Activated naive CD4-positive, alpha-beta T cell treated with anti-CD3 and anti-CD28 coated beads, Interleukin-2, amount 50 U/mL, for 72 hours (primary cell): ENCODE measurements at places on chromosomes 11 and 22. TPM values are rescaled to one million over a fixed set of nuclear protein-coding genes. Genes with fewer than 3 reads are reported as not detected.

GRCh38 chr11:47714554-47715081 lies 551 bp downstream of the AGBL2 start:
- no peak for DNase-seq

- DNase-seq, result no peak
Observed at GRCh38 chr11:63488789-63489188, 2.2 kb downstream of the PLAAT5 start.

DNA sequence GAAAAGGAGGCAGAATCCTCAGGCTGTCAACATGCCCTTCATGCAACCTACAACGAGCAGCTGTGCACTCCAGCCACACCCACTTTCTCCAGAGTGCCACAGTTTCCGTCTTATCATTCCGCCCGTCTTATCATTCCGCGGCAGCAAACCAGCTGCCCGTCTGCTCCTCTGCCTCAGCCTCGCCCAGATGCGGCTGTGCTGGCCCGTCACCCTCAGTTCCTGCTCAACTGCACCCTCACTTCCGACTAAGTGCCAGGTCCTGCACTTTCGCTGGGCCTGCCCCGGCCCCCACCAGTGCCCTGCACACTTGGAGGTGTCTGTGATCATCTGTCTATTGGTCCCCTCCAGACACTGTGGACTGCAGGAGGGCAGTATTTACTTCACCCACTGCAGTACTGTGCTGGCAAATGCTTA lies 43.7 kb downstream of the MICAL3 start:
- DNase-seq, result no peak

DNA sequence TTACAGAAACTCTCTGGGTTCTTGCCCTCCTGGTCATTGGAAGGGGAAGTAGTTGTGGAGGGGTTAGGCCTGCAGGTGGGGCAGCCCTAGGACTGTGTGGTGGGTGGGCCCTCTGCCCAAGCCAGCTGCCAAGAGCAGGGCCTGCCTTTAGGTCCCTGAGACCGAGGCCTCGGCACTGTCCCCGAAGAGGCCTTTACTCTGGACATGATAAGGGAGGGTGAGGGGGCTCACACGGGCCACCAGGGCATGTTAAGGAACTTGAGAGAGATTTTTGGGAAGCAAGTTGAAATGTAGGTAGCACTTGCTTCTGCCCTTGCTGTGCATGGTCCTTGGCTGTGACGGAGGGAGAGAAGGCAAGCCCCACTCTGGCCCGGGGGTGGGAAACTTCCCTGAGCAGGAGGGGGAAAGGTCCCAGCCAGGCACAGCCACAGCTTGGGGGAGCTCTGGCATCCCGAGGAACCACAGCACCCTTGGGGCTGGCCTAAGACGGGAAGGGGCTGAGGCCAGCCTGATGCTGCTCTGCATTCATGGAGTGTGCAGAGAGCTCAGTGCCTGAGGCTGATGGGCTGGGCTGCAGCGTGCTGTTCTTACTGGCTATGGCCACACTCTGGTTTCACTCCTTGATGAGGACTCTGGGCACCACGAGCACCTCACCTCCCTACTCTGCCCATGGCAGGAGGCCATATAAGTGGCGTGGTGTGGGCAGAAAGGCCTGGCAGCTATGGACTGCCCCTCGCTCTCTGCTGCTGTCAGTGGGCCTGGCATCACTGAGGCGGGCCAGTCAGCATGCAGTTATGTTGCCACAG lies 7.8 kb upstream of the RANBP1 start:
- DNase-seq, result no peak

GRCh38 chr11:117186431-117186761 lies 7.9 kb downstream of the SIDT2 start:
- no peak for DNase-seq

DNA sequence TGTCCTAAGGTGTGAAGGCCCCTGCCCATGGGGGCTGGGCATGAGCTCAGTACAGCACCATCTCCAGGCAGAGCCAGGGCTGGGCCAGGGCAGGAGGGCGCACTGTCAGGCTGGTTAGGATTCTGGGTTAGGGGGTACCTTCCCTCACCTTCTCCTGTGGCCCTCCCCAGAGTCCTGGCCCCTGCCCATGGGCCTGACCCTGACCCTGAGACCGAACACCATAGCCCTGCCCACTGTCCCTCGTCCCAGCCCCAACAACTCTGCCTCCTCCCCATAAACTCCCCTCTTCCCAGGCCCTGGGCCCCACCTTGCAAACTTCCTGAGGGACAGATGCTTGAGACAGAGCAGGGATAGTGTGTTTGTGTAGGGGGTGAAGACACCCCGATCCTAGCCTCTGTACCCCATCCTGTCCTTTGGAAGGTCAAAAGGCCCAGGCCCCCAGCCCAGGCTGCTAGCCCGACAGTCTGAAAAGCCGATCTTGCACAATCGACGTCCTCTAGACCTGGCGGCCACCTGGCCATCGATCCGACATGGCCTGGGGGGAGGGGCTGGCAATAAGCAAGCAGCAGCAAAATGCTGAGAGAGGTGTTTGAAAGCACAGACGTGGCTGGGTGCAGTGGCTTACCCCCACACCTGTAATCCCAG lies 2.7 kb upstream of the TMPRSS6 start:
- no peak for DNase-seq

DNA sequence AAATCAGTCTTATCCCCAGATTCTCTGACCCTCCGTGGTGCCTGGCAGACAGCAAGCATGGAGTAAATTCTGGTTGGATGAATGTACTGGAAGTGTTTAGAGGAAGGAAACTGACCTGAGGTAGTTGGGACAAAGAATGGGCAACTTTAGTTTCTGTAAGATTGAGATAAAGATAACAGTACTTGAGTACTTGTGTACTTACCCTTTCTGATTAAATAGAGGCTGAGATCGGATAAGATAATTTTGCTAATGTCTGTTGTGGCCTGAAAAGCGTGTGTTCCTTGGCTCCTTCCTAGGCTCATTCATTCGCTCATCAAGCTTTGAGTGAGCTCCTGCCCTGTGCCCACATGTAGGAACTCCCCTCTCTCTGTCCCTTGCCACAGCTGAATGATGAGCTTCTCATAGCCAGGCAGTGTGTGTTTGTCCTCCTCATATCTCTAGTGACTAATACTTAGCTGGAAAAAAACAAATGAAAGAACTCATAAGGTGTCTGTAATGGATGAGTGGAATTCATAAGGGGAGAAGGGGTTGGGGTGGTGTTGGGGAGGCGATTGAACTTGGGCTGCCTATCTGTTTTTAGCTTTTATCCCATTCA lies 118.1 kb downstream of the DBX1 start:
- no peak for DNase-seq

Gene ANKK1
- total RNA-seq, result not detected

Gene MCM5
- total RNA-seq, result 310 TPM

Gene SYT12
- total RNA-seq, result not detected
